ENCODE measurements at places on chromosomes 13 and 19.

GRCh38 chr19:33306191-33306590 lies 3.9 kb upstream of the CEBPA start:
- DNase-seq, result no peak

- no peak for DNase-seq
These were observed 54.5 kb downstream of the TSSK6 start for GRCh38 chr19:19460761-19461265.

DNA sequence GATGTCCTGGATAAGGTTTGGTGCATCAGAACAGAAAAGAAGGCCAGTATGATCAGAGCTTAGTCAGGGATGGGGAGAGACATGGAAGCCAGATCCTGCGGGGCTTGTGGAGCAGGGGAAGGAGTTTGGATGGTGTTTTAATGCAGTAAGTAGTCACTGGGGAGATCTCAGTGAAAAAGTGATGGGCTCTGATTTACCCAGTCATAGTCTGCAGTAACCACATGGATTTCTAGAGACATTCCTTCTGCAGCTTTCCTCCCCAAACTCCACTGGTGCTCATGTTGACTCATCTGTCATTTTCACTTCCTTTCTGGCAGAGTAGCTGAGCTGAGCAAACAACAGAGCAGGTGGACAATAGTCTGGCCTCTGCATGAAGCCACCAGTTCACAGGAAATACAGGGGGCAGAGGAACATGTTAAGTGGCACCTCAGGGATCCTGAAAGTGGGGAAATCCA lies 144.1 kb downstream of the DPF1 start:
- peak; percentile 70 for DNase-seq

DNA sequence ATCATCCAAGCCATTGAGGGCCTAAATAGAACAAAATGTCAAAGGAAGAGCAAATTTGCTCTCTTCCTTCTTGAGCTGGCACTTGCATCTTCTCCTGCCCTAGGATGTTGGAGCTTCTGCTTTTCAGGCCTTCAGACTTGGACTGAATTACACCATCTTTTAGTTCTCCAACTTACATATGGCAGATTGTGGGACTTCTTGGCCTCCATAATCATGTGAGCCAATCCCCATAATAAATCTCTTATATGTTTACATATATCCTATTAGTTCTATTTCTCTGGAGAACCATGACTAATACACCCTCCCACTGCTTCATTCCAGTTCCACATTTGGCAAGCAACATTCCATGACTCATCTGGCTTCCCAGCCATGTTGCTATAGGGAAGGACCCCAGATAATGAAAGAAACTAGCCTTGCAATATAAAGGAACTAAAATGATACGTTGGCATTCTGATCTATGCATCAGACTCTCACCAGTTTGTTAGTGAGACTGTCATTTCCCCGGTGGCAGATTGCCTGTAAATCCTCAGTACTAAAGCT lies 11.0 kb upstream of the ACOD1 start:
- peak; percentile 85 for DNase-seq

- DNase-seq, result peak; percentile 55
These were observed 67.4 kb downstream of the STK24 start for GRCh38 chr13:98509271-98510155.

GRCh38 chr19:13225973-13226865 lies 76.0 kb downstream of the IER2 start:
- DNase-seq, result no peak

- DNase-seq, result no peak
These were observed 25.1 kb upstream of the MEIS3 start for GRCh38 chr19:47444388-47444821.

- no peak for DNase-seq
These were observed 53.1 kb downstream of the ARHGAP35 start for GRCh38 chr19:46913852-46914430.

GRCh38 chr13:101408154-101408553 lies 8.2 kb downstream of the NALCN start:
- no peak for DNase-seq

DNA sequence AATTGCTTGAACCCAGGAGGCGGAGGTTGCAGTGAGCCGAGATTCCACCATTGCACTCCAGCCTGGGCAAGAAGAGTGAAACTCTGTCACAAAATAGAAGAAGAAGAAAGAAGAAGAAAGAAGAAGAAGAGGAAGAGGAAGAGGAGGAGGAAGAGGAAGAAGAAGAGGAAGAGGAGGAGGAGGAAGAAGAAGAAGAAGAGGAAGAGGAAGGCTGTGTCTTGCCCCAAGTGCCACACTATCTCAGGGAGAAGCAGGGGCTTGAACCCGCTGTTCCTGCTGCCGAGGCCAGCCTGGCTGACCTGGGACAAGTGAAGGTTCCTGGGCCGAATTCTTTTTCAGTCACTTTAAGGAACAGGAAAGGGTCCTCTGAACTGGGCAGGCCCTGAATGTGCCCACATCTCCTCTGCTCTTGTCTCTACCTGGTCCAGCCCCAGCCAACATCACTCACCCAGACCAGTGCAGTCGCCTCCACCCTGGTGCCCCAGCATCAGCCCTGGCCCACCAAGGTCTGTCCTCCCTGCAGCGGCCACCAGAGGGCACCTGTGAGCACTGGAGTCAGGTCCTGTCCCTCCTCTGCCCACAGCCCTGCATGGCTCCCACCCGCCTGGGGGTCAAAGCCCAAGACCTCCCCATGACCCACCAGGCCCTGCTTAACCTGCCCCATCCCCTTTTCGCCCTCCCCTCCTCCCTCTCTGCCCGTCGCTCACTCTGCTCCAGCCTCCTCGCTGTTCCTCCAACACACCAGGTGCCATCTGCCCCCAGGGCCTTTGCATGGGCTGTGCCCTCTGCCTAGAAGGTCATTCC lies 20.0 kb downstream of the TICAM1 start:
- DNase-seq, result no peak

GRCh38 chr13:107124129-107124718 lies 556.3 kb upstream of the ARGLU1 start:
- DNase-seq, result no peak
